ENCODE measurements at places on chromosomes 2 and 18. TPM values are rescaled to one million over a fixed set of nuclear protein-coding genes. Genes with fewer than 3 reads are reported as not detected.
A peak's percentile ranks its signal among the peaks of the same experiment; 100 is the strongest.

DNA sequence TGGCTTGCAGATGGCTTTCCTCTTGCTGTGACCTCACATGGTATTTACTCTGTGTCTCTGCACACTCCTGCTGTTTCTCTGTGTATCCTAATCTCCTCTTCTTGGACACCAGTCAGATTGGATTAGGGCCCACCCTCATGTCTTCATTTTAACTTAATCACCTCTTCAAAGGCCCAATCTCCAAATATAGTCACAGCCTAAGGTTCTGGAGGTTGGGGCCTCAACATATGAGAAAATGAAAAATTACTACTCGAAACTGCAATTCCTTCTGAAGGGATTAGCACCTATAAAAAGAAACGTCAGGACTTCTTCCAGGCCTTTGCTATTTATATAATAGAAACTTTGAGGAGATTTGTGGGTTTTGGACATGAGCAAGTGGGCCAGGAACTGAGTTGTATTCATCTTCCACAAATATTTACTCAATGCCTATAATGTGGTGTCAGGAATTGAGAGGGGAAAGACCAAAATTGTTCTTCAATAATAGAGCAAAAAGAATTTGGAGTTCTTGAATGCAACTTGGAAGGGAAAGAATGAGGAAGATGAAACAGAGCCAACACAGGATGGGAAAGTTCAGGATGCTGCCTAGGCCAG lies 270.0 kb upstream of the FN1 start:
- DNase-seq = no peak

DNA sequence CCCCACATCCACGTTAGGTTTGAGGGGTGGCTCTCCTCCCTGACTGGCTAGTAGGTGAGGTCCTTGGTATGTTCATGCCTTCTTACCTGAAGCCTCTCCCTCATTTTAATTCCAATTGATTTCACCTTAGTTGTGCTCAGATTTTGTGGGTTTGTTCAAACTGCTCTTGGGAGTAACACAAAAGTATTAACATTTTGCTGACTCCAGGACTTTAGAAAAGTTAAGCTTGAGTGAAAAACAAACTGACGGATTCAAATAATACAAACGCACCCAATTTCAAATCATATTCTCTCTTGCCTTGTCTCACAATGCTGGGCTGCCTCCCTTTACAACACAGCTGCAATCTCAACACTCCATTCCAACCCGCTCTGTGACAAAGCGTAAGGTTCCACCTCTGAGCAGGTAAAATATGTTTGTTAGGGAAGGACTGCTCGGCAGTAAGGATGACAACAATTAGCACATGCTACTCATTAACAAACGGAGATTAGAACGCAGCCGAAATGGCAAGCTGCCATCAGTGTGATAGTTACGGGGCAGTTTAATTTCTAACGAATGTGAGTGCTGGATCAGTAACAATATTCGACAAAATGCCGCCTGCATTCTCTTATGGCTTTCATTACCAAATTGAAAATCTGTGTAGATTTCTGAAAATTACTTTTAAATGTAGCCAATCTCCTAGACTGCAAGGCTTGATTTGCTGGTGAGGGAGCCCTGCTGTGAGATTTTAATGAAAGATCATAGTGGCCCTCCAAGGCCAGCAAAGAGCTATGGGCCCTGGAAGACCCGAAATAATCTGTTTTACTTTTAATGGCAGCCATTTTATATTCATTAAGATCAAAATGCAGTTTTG lies 730.6 kb upstream of the FANCL start:
- DNase-seq = no peak

The CUL3 gene
- polyA plus RNA-seq = 85.3 TPM

GRCh38 chr2:215272918-215273317 lies 38.9 kb upstream of the ATIC start:
- no peak for DNase-seq

The CBLN2 gene
- polyA plus RNA-seq = 0.60 TPM

- peak; percentile 38 for DNase-seq
These were observed 10.1 kb downstream of the RAMP1 start for GRCh38 chr2:237869343-237870102.

DNA sequence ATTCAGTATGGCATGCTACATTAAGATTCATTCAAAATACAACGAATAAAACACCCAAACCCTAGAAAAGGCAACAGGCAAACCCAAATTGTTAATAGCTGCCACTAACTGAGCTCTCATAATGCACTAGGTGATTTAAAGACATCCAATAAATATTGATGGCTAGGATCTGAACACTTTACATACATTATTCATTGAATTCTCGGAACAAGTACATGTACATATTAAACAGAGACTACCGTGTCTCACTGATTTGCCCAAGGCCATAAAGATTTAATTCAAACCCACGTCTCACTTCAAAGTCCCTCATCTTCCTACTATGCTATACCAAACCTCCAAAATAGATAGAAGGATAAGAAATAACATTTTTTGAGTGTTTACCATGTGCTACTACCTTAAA lies 42.1 kb downstream of the THOC1 start:
- no peak for DNase-seq

GRCh38 chr2:157269922-157270321 lies 12.4 kb downstream of the GALNT5 start:
- no peak for DNase-seq

- DNase-seq = no peak
These were observed 49.8 kb upstream of the CNGA3 start for GRCh38 chr2:98296440-98296839.

The CD226 gene
- polyA plus RNA-seq = 2.4 TPM

The SIX3 gene
- polyA plus RNA-seq = not detected

DNA sequence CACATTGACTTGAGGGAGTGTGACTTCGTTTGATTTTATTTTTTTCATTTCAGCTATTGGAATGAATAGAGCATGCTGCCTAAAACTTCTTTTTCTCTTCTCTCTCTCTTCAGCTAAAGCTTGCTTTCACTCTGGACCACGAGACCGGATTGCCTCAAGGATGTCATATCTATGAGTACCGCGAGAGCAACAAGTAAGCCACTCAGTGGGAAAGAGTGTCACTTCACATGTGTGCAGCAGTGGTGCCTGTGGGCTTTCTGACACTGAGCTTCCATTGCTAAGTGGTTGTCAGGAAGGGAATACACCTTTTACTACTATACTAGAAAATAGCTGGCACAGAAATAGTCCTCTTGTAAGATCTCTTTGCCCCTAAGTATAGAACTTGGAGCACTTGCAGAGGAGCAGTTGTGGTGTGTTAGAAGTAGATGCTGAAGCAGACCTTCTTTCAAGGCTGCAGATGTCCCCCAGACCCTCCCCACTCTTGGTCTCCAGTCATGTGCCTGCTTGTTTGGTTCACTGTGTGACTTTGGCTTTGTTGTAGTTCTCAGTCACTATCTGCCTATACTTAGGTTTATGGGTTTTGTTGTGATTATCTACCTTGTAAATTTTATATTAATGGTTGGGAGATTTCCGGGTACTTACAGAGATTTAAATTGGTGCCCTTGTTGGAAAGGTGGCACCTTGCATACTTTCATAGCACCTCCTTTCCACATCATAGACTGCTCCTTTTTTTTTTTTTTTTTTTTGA lies 78.5 kb upstream of the ALPP start:
- no peak for DNase-seq

DNA sequence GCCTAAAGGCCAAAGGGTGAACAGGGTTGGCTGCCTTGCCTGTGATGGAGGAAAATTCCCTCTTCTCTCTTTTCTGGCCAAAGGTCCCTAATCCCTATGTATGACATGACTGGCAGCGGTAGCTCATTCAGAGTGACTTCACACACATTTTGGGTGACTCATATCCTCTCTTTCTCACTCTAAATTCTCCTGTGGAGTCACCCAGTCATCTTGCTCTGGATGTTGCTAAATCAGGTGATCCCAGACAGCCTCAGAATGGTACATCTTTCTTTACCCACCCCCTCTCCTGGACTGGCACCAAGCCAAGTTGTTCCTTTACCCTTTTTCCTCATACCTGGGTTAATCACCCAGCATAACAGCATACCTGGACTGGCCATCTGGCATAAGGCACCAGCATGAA lies 77.2 kb downstream of the NEURL3 start:
- DNase-seq = no peak

The ACMSD gene
- not detected for polyA plus RNA-seq

The HMSD gene
- not detected for polyA plus RNA-seq

DNA sequence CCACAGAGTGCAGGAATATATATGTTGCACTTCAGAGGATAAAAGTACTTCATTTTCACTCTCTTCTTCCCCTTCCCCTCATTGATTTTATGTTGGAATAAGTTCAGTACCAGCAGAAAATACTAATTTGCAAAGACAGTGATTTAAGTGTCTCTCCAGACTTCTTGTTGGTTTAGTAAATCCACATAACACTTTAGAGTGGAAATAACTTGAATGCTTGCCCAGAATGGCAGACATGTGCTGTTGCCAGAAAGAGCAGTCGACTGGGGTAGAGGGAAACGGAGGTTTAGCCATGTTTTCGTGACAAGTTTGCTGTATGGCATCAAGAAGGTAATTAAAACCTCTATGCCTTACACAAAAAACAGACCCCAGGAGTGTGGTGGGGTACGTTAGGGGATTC lies 246.0 kb upstream of the CXCR4 start:
- DNase-seq = no peak

The GULP1 gene
- 3.5 TPM for polyA plus RNA-seq

GRCh38 chr2:37084797-37085196 lies 479 bp downstream of the GPATCH11 start:
- DNase-seq = no peak

The ATP6V1C2 gene
- polyA plus RNA-seq = 0.93 TPM

DNA sequence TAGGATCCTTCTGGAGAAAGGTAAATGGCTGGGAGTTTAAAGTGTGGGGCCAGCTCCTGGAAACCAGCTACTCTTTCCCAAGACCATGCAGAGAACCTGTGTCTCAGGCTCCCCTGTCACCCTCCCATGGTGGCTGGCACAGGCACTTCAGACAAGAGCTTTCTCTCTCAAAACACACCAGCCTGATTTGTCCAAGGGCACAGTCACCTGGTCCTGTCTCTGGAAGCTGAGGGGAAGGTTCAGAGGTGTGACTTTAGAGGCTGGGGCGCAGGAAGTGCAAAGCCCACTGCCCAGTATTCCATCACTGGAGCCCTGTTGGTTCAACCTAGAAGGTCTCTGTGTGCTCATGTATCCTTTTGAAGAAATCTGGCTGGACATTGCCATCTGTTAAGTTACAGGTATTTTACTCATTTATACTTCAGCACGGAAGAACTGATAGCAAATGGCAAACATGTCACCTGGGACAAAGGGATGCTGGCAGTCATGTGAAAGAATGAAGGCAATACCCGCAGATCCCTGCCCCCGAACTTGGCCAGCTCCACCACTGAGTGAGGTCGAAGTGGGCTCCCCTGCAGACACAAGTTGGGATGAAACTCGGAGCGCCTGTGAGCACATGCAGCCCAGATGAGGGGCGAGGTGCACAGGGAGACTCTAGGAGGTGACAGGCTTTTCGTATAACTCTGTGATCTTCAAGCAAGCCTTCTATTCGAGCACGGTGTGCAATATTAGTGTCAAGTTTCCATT lies 96.9 kb upstream of the MGAT4A start:
- no peak for DNase-seq

DNA sequence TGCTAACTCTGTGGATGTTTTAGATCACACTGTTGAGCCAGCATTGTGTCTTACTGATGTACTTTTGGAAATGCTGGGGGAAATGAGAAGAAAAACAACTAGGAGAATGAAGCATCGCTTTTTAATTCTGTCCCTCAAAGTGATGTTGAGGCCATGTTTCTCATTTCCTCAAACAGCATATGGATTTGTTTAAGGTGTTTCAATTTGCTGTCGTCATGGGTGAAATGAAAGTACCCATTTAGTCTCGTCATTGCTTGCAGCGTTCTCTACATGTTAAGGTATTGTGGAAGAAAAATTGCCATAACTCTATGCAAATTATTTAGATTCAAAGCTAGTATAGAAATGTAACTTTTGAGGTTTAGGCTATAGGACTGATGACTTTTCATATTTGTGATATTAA lies 151.3 kb downstream of the KCTD1 start:
- DNase-seq = no peak

The DYTN gene
- not detected for polyA plus RNA-seq

- DNase-seq = no peak
These were observed 889.5 kb downstream of the EPHA4 start for GRCh38 chr2:220682616-220683015.

GRCh38 chr18:75349668-75350511 lies 77.6 kb downstream of the SMIM21 start:
- DNase-seq = no peak

The TCF4 gene
- 5.4 TPM for polyA plus RNA-seq

DNA sequence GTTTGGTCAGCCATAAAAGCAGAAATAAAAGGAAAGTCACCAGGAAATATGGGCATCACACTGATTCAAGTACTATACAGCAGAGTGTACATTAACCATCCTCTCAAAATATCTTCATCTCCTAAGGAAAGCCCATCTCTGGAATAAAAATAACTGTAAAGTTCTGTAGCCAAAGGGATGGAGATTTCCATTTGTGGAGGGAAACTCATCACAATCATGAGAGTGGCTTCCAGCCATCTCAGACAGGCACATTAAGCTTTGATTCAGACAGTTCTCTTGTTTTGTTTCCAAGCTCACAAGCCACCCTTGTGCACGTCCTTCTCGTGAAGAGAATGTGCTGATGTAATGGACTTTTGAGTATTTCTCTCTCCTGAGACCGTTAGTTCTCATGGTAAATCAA lies 695.5 kb downstream of the LRRTM4 start:
- no peak for DNase-seq

DNA sequence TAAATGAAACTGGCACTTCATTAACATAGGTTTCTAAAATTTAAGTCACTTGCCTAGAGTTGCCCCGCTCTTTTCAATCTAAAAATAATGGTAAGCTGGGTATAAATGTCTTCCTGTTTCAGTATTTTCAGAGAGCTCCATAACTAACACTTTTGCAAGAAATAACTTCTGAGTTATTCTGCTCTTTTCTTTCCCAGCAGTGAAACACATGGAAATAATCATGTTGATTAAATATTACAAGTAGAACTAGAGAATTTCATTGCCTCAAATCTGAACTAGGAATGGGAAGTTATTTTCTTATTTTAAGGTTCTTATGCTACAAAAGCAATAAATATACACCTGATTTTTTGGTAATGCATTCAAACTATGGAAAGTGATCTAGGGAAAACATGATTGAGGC lies 257.4 kb downstream of the IKZF2 start:
- no peak for DNase-seq

DNA sequence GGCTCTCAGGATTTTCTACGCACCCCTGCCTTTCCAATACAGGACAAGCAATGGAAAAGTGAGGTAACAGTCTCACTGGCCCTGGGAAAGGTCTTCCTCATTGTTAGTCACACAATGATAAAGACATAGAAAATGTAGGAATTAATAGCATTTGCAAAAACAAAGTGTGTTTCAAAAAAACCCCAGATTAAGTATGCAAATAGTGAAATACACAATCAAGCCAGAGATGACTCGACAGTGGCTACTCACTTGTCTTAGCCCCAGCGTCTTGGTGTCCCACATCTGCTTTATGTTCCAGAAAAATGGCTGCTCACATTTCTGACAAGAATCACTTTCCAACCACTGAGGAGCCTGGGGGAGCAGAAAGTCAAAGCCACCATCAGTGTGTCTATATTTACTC lies 47.0 kb upstream of the AP1S3 start:
- DNase-seq = no peak

The LAMA1 gene
- 19.2 TPM for polyA plus RNA-seq

The TEKT4 gene
- polyA plus RNA-seq = not detected

- DNase-seq = no peak
These were observed 17.9 kb upstream of the DSG3 start for GRCh38 chr18:31429623-31430022.

The ZBTB7C gene
- 18.6 TPM for polyA plus RNA-seq

- DNase-seq = no peak
These were observed 153.5 kb downstream of the PXDN start for GRCh38 chr2:1590596-1591460.

The SLC35G4 gene
- not detected for polyA plus RNA-seq

- no peak for DNase-seq
These were observed 111.6 kb downstream of the TACR1 start for GRCh38 chr2:75087736-75088135.

All from sigmoid colon (tissue), 7 donors.